ENCODE measurements at places on chromosomes 2 and 18.

GRCh38 chr2:126315828-126316227 is 340.1 kb upstream of the GYPC start:
- no peak for DNase-seq

- DNase-seq = no peak
These were observed 342.6 kb downstream of the DPP10 start for GRCh38 chr2:114784890-114785583.

- no peak for DNase-seq
These were observed 69.9 kb upstream of the L3MBTL4 start for GRCh38 chr18:6484659-6485058.

- no peak for DNase-seq
These were observed 74.4 kb downstream of the UBE2E3 start for GRCh38 chr2:181054843-181055242.

DNA sequence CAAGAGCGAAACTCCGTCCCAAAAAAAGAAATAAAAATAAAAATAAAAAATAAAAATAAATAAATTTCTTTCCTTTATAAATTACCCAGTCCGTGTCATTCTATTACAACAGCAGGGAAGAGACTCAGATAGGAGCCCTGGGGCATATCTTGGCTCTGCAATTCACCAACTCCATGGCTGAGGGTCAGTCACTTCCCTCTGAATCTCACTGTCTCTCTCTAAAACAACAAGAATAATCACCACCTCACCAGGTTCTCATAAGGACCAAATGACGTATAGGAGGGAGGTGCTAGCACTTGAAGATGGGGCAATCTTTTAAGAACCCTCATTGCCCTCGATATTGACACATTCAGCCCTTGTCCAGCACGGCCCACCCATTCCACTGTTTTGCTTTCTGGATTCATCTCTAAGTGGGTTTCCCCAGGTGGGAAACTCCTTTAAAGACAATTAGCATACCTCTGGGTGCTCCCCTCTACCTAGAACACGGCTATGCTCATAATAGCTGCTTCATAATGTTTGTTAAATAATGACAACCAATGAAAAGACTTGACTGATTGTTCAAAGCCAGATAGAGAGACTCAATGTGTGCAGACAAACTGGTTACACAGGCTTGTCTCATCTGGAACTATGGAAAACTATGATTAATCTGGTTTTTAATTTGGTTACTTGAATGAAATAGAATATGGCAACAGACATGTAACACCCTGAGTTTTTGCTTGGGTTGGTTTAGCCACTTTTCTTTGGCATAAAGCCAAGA is 15.1 kb downstream of the MYCN start:
- DNase-seq = no peak

Data from SW 1271 (cell line).